Fibroblast of skin of back (primary cell): ENCODE measurements at places on chromosomes 4 and X.
A peak's percentile ranks its signal among the peaks of the same experiment; 100 is the strongest.

DNA sequence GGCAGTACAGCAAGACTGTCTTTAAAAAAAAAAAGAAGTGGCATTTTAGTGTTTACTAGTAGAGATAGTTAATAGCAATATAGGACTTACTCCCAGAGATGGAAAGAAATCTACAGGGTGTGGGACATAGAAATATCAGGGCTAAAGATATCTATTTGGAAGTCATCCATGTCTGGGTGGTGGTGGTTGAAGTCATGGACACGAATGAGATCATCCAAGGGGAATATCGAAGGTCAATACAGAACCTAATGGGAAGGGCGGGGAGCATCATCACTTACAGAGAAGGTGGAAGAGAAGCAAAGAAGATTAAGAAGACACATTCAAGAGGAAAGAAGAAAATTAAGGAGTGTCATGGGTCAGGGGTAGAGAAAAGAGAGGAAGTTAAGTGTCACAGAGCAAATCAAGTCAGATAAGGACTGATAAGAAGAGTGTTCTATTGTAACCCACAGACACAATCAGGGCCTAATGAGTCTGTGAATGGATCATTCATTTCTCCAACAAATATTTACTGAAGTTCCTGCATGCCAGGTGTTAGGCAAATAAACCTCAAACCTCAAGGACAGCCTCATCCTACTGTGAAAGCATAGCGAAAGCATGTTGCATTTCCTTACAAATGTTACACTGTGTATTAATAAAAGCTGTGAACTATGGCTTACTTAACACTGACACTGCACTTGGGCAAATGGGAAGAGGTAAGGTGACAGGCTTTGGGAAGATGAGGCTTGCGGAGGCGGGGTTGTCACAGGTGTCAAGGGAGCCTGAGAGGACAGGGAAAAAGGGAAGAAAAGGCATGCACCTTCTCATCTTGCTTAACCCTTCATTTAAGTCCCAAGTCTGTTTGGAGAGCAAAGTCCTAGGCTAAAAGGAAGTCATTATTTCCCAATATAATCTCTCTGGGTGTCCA, 65.3 kb downstream of the ELOVL6 start:
- DNase-seq = no peak

- DNase-seq = peak; percentile 98
These were observed 81.9 kb downstream of the HMGB2 start for GRCh38 chr4:173252024-173252935.

- peak; percentile 59 for DNase-seq
These were observed 226.5 kb downstream of the MID1 start for GRCh38 chrX:10393899-10394298.

DNA sequence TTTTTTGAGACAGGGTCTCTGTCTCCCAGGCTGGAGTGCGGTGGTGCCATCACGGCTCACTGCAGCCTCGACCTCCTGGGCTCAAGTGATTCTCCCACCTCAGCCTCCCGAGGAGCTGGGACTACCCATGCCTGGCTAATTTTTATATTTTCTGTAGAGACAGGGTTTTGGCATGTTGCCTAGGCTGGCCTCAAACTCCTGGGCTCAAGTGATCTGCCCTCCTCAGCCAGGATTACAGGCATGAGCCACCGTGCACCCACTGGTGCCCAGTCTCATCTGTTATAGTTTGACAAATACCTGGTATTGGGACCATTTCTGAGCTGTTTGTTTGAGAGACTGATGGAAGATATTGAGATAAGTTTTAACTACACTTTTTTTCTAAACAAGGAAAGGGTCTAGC, 57.5 kb upstream of the SMIM10 start:
- DNase-seq = peak; percentile 15

DNA sequence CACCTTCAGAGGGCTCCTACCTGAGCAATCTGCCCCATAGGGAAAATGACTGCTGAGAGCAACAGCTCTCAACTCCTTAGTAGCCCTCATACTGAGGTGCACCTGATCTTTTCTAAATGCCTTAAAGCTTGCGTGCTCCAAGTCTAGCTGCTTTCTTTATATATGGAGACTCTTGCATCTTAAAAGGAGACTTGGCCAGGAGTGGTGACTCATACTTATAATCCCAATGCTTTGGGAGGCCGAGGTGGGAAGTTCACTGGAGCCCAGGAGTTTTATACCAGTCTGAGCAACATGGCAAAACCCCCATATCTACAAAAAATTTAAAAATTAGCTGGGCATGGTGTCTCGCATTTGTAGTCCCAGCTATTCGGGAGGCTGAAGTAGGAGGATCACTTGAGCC, 78.1 kb upstream of the TRIM2 start:
- no peak for DNase-seq

DNA sequence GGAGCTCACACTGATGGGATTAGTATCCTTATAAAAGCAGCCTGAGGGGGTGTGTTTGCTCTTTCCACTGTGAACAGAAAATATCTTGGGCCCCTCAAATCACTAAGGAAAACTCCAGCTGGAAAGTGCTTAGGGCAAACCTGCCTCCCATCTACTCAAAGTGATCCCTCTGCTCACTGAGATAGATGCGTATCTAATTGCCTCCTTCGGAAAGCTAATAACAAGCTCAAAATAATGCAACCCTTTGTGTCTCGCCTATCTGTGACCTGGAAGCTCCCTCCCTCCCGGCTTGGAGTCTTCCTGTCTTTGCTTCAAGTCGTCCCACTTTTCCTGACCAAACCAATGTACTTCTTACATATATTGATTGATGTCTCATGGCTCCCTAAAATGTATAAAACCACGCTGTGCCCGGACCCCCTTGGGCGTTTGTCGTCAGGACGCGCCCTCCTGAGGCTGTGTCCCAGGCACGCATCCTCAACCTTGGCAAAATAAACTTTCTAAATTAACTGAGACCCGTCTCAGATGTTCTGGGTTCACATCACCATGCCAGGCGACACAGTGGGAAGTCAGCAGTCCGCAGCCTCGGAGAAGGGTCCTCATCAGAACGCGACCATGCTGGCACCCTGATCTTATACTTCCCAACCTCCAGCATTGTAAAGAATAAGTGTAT, 34.1 kb upstream of the SORCS2 start:
- no peak for DNase-seq

DNA sequence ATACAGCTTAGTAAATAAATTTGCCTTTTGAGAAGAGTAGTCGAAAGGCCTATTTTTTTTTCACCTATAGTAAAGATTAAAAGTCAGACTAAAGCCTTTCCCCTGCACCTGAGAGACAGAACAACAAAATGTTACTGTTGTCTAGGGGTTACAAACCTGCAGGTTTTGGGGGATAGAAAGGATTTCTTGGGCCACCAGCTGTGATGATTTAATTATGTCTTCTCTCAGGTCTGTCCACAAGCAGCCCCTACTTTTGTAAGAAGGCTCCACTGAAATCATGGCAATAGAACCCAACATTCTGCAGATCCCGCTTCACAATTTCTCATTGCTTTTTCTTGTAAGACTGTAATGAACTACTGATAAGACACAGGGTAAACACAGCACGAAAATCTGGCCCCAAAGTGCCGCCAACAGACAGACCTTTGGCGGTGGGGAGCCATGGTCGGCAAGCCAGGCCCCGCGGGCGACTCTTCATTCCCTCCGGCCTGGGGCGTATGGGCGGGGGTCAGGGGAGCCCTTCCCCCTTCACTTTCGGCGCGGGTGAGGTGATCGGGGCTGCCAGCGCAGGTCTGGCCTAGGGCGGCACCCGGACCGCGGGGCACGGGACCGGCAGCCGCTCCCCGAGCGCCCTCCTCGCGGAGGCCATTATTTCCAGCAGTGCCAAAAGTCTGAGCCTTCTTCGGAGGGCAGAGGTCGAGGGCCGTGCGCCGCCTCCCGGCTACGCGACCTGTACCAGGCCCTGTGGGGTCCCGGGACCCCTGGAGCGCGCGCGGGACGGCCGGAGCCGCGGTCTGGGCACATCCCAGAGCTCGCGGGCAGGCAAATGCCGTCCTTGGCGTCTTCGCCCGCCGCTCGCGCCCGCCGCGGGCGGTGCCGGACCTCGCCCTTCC, 812 bp upstream of the KDM6A start:
- no peak for DNase-seq

GRCh38 chr4:27046851-27047250, 186.2 kb downstream of the STIM2 start:
- DNase-seq = no peak

DNA sequence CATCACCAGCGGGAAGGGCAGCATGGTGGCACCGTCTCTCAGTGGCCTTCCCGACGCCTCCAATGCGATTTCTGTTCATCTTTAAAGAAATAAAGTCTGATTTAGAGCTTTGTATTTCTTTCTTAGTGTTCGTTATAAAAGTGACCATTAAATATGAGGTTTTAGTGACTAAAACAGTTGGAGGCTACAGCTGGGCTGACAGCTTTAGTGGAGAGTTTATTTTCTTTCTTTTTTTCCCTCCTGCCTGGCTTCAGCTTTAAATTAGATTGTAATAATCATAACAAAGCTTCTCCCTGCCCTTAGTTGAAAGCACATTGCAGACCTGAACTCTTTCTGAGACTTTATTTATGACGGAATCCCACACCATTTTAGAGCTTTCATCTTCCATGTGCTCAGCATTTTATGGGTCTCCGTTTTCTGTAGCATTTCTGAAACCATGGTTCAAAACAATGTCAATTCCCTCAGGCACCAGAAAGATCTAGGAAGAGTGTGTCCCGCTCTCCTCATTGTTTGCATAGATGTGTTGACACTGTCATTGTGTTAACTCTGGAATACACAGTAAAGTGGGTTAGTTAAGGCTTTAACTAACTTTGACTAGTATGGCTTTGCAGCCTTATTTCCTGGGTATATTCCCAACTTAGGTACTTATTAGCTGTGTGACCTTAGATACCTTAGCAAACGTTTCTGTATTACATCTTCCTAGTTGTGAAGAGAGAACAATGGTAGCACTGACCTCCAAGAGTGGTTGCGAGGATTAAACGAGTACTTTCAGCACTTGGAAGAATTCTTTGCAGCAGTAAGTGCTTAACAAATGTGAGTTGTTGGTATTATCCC, 97.4 kb upstream of the PGRMC2 start:
- no peak for DNase-seq

- DNase-seq = no peak
These were observed 86.0 kb upstream of the NPFFR2 start for GRCh38 chr4:71945791-71946190.

DNA sequence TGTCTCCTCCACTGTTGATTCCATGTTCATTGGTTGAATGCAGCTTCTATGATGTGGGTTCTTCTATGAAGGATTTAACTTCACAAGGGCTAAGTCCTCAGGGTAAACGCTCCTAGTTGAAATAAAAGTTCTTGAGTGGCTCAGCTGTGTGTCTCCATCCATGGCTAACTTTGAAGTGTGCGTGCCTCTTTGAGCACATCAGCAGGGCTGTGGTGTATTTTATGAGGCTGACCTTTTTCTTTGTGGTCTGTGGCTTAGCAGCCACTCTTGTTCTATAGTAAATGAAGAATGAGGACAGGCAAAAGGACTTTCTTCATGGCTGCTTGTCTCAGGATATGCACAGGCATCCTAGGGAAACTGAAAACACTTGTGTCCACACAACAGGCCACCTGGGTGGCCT, 88.5 kb downstream of the KIT start:
- DNase-seq = peak; percentile 38
